ENCODE measurements at places on chromosomes 3 and 15. TPM values are rescaled to one million over a fixed set of nuclear protein-coding genes. Genes with fewer than 3 reads are reported as not detected.

Gene SKOR1
- 0.19 TPM for total RNA-seq

Gene ZNF660
- 0.88 TPM for total RNA-seq

Gene AHSG
- total RNA-seq: not detected

Gene CX3CR1
- total RNA-seq: not detected

Gene GOLGA8S
- 0.06 TPM for total RNA-seq

Gene SLC6A20
- not detected for total RNA-seq

Gene ERICH6
- total RNA-seq: not detected

Gene FHIT
- total RNA-seq: 8.1 TPM

Gene TMC3
- not detected for total RNA-seq

Gene POLQ
- total RNA-seq: 1.6 TPM

Gene CCR3
- not detected for total RNA-seq

Gene SLC6A11
- not detected for total RNA-seq

Gene SH3GL3
- not detected for total RNA-seq

Gene OCA2
- total RNA-seq: not detected

Gene LMCD1
- total RNA-seq: 23.9 TPM

Gene ALDH1A2
- 0.58 TPM for total RNA-seq

All from glomerular endothelial cell (primary cell).